Glutamatergic neuron (in vitro differentiated cells): ENCODE measurements at places on chromosomes 5 and 9. TPM values are rescaled to one million over a fixed set of nuclear protein-coding genes. Genes with fewer than 3 reads are reported as not detected.

GRM6 gene
- total RNA-seq, result not detected

GRCh38 chr9:76531231-76531780, 72.3 kb downstream of the GCNT1 start:
- H3K4me3 ChIP-seq, result no peak overlapping the region
- H3K27me3 ChIP-seq, result no peaks in the 10 kb centered on the region
- H3K4me1 ChIP-seq, result no peaks in the 10 kb centered on the region
- H3K27ac ChIP-seq, result no peak overlapping the region
- H3K36me3 ChIP-seq, result no peaks in the 10 kb centered on the region

DNA sequence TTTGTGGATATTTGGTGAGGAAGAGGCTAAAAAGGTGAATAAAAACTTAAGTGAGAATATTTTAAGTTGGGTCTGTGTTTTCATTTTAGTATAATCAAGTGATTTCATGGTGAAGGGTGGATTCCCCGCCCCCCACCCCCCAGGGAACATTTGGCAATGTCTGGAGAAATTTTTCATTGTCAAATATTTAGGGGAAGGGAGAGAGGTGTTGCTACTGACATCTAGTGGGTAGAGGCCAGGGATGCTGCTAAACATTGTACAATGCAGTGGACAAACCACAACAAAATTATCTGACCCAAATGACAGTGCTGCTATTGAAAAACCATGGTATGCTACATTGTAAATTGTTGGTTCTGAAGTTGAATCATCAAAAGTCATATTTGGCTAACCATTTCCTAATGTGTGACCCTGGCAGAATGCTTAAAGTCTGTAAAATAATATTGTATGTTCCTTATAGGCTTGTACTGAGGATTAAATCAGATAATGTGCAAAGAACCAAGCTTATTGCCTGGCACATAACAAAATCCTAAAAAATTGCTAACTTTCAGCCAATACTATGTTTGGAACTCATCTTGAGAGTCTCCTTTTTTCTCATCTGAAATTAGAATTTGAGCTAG, 5.6 kb downstream of the C5orf24 start:
- DNase-seq, result no peak
- no peak overlapping the region for H3K27ac ChIP-seq
- H3K36me3 ChIP-seq, result peaks cover 5% of the 10 kb centered on the region
- peaks cover 3% of the 10 kb centered on the region for H3K27me3 ChIP-seq

- DNase-seq, result no peak
- no peaks in the 10 kb centered on the region for H3K27me3 ChIP-seq
- H3K27ac ChIP-seq, result no peak overlapping the region
- peaks cover 5% of the 10 kb centered on the region for H3K36me3 ChIP-seq
- H3K4me1 ChIP-seq, result no peaks in the 10 kb centered on the region
These were observed 23.5 kb downstream of the PTTG1 start for GRCh38 chr5:160445132-160445531.

DNA sequence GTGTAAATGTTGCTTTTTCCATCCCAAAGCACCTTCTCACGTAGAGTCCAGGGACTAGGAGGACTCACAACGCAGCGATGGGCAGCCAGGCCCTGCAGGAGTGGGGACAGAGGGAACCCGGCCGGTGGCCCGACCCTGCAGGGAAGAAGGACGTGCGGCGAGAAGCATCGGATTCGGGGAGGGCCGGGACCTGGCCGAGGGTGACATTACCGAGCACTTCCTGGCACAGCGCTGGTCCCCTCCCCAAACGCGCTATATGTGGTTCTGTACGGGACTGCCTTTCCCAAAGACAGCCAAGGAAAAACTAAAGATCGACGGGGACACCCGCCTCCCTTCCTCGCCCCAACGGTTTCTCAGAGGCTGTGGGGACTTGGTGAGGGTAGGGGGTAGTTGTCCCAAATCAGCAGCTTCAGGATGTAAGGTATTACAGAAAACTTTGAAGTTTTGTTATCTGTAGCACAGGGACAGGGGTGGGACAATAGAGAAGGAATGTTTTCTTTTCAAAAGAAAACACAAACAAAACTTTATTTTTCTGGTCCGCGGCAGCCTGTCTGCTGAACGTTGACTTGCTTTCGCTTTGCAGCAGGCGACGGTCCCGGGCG, 887 bp upstream of the MAP3K1 start:
- peak overlapping the region; percentile 83 for H3K4me3 ChIP-seq
- no peak for DNase-seq
- H3K4me1 ChIP-seq, result peaks cover 17% of the 10 kb centered on the region
- no peaks in the 10 kb centered on the region for H3K36me3 ChIP-seq

ENHO gene
- total RNA-seq, result 11.5 TPM

DNA sequence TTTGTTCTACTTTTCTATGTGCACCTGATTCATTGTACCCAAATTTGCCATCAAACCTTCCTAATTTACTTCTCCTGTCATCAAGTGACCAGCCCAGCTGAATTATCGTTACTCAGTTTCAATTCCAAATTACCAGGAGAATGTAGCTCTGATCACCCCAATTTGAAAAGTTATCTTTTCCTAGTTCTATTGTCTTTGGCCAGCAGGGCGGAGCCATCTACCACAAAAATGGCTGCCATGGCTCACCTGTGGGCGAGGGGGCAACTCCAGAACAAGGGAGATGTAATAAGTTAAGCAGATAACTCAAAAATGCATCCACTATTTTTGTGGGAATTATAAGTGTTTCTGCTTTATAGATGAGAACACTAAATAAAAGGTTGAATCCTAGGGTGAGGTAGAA, 133.8 kb upstream of the MOCS2 start:
- H3K27ac ChIP-seq, result no peak overlapping the region
- no peaks in the 10 kb centered on the region for H3K4me1 ChIP-seq
- no peak for DNase-seq
- H3K36me3 ChIP-seq, result no peaks in the 10 kb centered on the region
- H3K27me3 ChIP-seq, result no peaks in the 10 kb centered on the region

ADRB2 gene
- total RNA-seq, result not detected

DNA sequence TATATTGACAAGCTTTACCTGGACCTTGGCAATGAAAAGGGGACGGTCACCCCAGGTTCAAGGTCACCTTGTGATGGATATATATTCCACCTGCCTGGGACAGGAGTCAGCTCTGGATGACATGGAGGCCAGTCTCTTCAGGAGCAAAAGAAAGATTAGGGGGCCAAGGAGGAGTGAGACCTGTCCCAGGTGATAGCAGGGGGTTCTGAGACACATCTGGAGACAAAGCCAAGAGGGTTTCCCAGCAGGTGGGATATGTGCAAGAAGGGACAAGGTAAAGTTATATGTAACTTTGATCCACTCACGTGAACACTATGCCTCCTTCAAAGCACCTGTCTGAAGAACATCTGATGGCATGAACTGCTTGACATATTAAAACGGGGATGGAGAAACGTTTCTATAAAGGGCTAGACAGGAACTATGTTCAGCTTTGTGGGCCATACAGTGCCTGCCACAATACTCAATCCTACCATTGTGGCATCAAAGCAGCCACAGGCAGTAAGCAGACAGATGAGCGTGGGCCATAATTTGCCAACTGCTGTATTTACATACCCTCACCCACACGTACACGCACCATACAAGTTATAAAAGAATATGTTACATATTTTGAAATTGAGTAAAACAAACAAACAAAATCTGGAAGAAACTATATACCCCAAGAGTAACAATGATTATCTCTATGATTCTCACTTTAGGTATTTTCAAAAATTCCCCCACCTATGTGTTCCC, 62.9 kb upstream of the ZNF622 start:
- H3K4me1 ChIP-seq, result no peaks in the 10 kb centered on the region
- H3K27me3 ChIP-seq, result peaks cover 5% of the 10 kb centered on the region
- H3K27ac ChIP-seq, result no peak overlapping the region

GRCh38 chr9:136347472-136348256, 15.9 kb downstream of the DNLZ start:
- DNase-seq, result no peak
- H3K4me1 ChIP-seq, result no peaks in the 10 kb centered on the region
- H3K4me3 ChIP-seq, result no peak overlapping the region
- H3K36me3 ChIP-seq, result no peaks in the 10 kb centered on the region
- no peak overlapping the region for H3K27ac ChIP-seq

- no peak overlapping the region for H3K4me3 ChIP-seq
- no peak overlapping the region for H3K27ac ChIP-seq
- H3K36me3 ChIP-seq, result peaks cover 27% of the 10 kb centered on the region
- DNase-seq, result no peak
These were observed 49.5 kb downstream of the AMBP start for GRCh38 chr9:114028646-114029045.
